ENCODE measurements at places on chromosomes 11 and 22. TPM values are rescaled to one million over a fixed set of nuclear protein-coding genes. Genes with fewer than 3 reads are reported as not detected.

The FZD4 gene
- 112 TPM for total RNA-seq

The DSCAML1 gene
- total RNA-seq: not detected

The OR4D5 gene
- total RNA-seq: not detected

The CATSPERZ gene
- not detected for total RNA-seq

The OR5D18 gene
- total RNA-seq: not detected

The GAL3ST1 gene
- total RNA-seq: not detected

The SHISA8 gene
- not detected for total RNA-seq

The TCP11L1 gene
- total RNA-seq: 18.1 TPM

The SLC2A11 gene
- total RNA-seq: 4.6 TPM

The GUCD1 gene
- 129 TPM for total RNA-seq

The SEC14L6 gene
- 0.15 TPM for total RNA-seq

The SEPTIN5 gene
- total RNA-seq: 31.1 TPM

The ARHGAP20 gene
- total RNA-seq: 1.4 TPM

The WDR74 gene
- 51.7 TPM for total RNA-seq

The ZNF215 gene
- 6.0 TPM for total RNA-seq

The PHF21A gene
- total RNA-seq: 26.9 TPM

The TEX12 gene
- 0.46 TPM for total RNA-seq
